ENCODE measurements at places on chromosomes 7 and 10.

DNA sequence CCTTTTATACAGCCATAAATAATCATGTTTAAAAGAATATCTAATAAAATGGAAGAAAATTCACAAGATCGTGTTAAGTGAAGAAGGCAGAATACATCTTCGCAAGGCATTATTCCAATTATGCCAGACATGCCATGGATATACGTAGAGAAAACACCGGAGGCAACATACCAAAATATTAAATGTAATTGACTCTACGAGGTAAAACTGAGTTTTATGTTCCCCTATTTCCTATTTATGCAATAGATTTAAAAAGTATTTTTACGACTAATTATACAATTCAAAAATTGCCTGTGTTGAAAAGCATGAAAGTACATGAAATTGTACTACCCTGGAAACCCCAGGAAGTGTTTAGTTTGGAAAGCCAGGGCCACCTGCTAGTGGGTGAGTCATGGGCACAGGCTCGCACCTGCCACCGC lies 936 bp upstream of the REPIN1 start:
- no peak for DNase-seq

DNA sequence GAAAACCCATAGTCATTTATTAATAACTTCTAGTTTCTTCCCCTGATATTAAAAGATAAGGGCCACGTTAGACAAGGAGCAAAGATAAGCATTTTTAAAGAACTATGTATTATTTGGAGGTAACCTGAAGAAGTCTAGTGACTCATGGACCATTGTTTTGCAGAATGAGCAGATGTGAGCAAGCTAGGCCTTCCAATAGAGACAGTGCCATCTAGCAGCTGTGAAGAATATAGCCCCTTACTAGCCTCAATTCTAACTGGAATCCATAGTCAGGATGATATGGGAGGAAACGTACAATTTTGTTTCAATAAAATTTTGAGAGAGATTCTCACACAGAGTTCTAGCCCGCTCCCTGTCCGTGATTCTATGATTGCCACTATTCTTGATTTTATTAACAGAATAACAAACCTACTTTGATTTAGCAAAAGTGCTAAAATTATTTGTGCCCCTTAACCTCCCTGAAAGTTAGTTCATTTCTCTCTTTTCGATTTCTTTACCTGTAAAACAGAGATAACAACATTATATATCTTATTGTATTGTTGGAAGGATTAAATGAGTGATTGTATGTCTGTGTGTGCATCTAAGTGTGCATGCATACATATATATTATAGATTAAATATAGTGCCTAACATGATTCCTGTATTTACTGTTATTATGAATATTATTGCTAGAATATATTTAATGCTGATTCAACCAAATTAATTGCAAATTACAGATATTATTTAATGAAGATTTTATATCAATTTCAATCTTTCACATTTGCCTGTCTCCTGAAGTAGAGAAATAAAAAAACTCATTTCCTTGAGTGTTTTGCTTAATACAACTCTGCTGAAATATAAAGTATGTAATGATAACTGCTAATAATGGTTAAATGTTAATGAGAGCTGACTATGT lies 22.7 kb downstream of the FAM237B start:
- DNase-seq = peak; percentile 11

DNA sequence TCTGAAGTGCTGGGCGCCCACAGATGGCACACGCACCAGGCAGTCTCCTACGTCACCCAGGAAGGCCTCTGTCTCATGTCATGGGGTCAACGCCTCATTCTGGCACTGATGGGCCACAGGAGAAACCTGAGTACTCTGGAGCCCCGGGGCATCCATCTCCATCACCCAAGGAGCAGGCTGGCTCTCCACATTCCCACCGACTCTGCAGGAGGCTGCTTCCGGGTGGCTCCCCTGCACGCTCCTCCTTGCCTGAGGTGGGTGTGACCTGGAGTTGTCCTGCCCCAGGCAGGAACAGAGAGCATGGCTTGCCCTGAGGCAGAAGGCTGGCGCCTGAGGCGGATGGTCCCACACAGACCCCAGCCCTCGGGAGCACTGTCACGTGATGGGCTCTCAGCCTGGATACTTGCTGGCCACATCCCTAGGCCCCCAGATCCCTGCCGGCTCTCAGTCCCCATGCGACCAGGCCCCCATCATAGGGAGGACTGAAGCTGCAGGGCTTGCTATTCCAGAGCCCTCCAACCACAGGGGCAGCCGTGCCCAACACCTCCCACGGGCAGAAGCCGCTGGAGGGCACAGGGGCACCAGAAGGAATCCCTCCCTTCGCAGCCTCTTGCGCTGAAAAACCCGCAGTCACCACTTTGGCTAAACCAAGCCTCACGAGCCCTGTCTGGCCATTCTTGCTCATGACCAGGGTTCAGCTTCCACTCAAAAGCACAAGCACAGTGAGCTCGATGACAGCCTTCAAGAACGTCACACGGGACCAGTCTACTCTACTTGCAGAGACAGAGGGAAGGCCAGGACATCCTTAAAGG lies 80.7 kb downstream of the MAD1L1 start:
- no peak for DNase-seq

GRCh38 chr10:35726846-35727245 lies 84.8 kb upstream of the FZD8 start:
- DNase-seq = no peak

GRCh38 chr7:155193716-155194115 lies 104.0 kb upstream of the INSIG1 start:
- no peak for DNase-seq

- DNase-seq = peak; percentile 56
Measured at GRCh38 chr7:74272305-74273038, 16.7 kb upstream of the CLIP2 start.

GRCh38 chr7:83038787-83039186 lies 123.9 kb downstream of the PCLO start:
- DNase-seq = no peak

GRCh38 chr7:57370739-57371098 lies 79.3 kb upstream of the ZNF716 start:
- no peak for DNase-seq

GRCh38 chr7:17013204-17013603 lies 131.4 kb upstream of the AGR3 start:
- no peak for DNase-seq

DNA sequence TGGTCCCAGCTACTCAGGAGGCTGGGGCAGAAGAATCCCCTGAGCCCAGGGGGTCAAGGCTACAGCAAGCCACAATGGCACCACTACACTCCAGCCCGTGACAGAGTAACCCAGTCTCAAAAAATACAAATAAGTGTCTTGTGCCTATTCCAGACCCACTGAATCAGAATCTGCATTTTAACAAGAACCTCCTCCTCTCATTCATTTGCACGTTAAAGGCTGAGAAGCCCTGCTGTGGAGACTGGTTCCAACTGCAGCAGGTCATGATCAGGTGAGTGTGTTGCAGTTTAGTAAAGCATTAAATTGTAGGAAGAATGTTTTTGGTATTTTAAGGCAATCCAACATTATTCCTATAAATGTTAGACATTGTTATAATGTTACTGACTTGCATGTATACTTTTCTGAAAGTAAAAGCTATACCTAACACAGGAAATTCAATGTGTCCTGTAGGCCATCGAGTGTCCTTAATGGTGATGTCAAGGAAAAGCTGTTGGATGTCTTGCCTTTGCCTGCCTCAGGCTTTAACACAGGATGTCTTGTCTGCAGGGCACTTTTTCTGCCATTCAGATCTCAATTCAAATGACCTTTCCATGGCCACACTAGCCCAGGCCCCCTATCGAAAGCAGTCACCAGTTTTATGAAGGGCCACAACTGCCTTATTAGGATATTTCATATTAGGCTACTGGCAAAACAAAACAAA lies 30.4 kb downstream of the MKRN1 start:
- no peak for DNase-seq

GRCh38 chr7:121605317-121605680 lies 209.2 kb upstream of the FAM3C start:
- DNase-seq = no peak

- DNase-seq = no peak
Measured at GRCh38 chr10:52245547-52245946, 68.5 kb upstream of the DKK1 start.

DNA sequence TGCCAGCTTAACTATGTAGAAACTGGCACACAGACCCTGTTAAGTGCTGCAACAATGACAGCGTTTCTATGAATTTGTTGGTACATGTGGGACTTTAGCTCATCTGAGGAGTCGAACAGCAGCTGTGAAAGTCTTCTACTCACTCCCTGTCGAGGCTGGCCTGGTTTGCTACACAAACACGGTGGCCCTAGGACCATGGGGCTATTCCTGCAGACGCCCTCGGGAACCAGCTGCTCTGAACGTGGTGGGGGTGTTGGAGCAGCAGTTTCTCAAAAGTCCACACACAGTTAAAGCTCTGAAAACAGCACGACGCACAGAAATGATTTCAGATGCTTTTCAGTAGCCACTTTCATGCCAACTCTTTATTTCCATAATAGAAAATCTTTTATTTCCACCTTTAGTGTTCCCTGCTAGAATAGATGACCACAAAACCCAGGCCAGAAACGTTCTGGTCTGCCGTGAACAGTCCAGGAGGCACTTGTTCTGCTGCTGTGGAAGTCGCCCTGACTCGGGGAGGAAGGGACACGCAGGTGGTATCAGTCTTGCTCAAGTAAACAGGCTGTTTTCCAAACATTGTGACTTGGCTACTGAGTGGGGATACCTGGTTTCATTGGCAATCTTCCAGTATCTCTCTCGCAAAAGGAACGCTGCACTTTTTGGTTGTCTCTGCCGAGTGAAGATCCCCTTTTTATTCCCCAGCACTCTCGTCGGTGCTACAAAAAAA lies 21.5 kb downstream of the GUSB start:
- DNase-seq = no peak

DNA sequence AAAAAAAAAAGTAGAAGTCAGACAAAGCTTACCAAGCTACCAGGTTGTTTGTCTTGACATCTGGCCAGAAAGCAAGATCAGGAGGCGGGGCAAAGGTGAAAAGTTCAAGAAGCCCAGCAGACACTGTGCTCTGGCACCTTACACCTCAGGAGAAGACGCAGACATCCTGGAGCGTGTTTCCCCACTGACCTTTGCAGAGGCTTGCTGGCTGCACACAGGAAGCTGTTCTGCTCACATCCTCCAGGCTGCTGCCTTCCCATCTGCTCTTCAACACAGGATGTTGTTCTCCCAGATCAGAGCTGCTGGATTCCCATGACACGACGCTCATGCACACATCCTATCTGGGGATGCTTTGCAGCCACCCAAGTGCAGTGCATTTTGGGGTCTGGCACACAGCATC lies 174.4 kb upstream of the KIAA1217 start:
- DNase-seq = no peak

DNA sequence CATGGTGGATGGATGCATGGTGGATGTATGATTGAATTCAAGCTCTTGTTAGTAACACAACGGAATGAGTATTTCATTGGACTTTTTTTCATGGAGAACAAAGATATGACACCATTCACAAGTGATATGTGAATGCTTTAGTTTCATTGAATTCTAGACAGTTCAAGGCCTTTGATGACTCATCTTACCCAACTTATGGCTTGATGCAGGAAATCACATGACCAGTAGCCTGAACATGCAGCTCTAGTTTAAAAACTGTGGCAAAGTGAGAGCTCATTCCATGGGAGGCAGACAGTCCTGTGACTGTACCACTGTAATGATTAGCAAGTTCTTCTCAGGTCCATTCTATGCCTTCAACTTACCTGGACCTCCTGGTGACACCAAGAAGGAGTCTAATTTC lies 1239.3 kb downstream of the TYW1 start:
- DNase-seq = no peak

- DNase-seq = peak; percentile 21
Measured at GRCh38 chr10:28241741-28242399, 61.0 kb downstream of the MPP7 start.

- no peak for DNase-seq
Measured at GRCh38 chr10:89469517-89469916, 55.1 kb downstream of the IFIT5 start.

DNA sequence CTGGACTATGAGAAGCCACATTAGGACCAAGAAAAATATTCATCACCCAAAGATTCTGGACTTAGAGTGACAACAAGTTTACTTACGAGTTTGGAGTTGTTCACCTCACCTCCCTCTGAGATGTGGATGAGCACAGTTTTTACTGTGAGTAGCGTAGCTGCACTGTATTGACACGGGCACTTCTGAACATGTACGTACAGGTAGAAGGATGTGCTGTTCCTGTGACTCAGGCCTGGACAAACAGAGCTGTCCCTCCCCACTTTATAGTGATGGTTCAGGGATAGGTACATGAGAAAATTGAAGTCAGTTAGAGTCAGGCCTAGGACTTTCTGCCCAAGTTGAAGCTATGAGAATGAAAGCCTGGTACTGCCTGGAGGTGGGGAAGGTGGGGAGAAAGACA lies 80.9 kb upstream of the DYNC1I1 start:
- DNase-seq = no peak

- no peak for DNase-seq
Measured at GRCh38 chr7:72321637-72322036, 90.5 kb downstream of the CALN1 start.

DNA sequence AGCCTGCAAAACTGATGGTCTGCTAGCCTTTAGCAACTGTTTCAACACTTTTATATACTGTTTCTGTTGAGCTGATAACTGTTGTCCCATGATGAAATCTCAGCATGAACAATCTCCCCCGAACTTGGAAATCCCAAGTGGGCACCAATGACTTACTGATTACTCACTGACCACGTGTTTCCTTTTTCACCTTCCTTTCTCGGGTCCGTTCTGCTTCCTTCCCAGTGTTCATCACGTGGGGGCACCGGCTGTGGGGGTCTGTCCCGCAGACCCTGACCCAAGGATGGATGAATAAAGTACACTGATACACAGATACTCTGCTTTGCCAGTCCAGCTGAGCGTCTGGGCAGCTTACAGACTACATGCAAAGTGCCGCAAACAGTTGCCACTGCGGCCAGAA lies 39.0 kb upstream of the RASGEF1A start:
- DNase-seq = no peak

DNA sequence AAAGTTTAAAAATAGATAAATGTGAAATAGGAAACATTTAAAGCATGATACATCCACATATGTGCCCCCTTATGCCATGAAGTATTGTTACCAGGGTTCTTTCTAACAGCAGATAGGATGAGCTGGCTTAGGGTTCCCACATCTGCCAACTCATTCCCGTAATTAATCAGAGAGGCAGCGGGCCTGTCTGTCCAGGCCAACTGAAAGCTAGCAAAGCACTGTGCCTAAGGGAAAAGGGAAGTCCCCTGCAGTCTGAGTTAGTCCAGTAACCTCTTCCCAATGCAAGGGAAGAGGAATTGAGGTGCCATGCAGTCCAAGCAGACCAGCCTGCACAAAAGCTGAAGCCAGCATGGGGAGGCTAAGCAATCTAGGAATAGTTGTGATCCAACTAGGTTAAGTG lies 18.3 kb upstream of the ZC3HAV1L start:
- no peak for DNase-seq

- DNase-seq = peak; percentile 56
Measured at GRCh38 chr7:15602236-15602635, 40.4 kb upstream of the AGMO start.

GRCh38 chr10:124075231-124075955 lies 18.0 kb downstream of the CHST15 start:
- no peak for DNase-seq

GRCh38 chr10:27890971-27891370 lies 107.9 kb downstream of the ODAD2 start:
- no peak for DNase-seq

- no peak for DNase-seq
Measured at GRCh38 chr10:103280506-103280905, 3.6 kb downstream of the INA start.

Data from SK-N-DZ (cell line).